ENCODE measurements at places on chromosomes 11 and 22.

DNA sequence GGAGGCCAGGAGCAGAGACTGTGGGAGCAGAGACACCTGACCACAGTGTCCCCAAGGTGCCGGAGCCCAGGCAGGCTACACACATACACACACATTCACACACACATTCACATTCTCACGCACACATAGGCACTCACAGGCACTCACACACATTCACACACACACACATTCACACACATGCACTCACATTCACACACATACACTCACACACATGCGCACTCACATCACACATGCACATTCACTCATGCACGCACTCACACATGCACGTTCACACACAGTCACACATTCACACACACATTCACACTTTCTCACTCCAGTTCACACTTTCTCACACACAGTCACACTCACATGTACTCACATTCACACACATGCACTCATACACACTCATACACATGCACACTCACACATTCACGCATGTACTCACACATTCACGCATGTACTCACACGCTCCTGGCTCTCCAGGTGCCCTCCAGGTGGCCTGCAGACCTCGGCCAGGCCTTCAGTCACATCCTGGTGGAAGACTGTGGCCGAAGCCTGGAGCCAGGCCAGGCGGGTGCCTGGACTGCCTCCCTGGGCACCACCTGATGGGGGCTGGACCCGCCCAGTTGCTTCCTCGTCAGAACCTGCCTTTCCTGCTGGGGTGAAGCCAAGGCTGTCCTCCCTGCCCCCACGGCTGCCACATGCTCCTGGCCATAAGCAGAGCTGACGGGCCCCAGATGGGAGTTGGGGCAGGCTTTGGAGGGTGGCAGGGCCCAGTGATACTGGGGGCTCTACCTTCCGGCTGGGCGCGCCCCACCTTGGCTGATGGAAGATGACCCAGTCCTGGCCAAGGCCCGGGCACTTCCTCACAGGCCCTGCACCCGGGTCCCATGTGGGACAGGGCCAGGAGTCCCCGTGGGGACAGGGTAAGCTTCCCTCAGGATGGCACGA is 89.5 kb downstream of the WNT7B start:
- no peak for DNase-seq

GRCh38 chr11:110524238-110524637 is 94.5 kb downstream of the FDX1 start:
- DNase-seq: peak; percentile 92

DNA sequence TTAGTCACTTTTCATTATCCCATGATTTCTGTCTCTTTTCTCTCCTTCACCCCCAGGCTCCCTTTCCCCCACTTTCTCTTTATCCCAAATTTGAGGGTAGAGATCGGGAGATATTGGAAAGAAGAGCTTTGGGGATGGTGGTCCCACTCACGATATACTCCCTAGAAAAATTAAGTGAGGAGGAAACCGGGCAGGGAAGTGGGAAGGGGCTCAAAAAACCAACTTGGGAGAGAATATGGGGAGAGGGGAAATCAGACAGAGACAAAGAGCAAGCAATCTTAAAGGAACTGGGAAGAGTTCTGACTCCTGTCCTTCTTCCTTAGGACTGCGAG is 941 bp upstream of the DCHS1 start:
- no peak for DNase-seq

DNA sequence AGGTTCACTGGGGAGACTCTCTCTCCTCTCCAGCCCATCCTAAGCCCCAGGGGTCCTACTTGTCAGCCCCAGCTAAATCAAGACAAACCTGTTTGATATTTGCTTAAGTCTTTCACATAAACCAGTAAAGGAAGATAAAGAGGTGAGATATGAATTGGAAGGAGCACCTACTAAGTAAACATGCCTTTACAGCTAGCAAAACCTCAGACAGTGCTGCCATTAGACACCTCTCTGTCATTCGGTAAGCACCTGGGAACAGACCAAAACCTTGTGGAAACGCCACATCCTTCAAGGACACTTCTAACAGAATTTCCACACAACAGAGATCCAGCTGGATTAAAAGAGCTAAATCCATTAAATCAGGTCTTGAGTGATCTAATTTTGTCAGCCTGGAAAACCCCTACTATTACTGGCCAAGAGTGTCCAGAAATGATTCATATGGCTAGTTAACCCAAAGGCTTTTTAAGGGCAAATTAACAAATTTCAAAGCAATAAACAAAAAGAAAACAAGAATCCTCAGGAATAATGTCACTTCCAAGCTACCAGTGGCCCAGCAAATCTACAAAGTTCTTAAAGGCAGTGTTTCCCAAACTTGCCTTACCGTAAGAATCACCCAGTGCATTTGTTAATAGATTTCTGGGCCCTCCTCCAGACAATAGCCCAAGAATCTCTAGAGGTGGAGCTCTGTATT is 2.4 kb downstream of the VPS37C start:
- peak; percentile 34 for DNase-seq

GRCh38 chr11:92180226-92180625 is 44.4 kb upstream of the FAT3 start:
- no peak for DNase-seq

DNA sequence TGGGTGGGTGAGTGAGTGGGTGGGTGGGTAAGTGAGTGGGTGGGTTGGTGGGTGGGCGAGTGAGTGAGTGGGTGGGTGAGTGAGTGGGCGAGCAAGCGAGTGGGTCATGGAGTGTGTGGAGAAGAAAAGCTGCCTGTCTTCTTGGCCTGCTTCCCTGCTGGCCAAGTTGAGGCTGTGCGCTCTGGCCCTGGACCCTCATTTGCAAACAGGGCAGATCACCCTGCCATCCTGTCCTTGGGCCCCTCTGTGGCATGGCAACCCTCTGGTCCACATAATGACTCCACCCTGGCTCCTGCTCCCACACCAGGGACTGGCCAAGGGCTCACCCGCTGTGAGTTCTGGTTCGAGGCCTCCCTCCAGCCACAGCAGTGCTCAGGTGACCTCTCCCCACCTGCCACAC is 35.1 kb downstream of the CAPN1 start:
- no peak for DNase-seq

Measured in fibroblast of skin of right quadriceps (primary cell).